MV-4-11 (cell line): ENCODE measurements at places on chromosomes 2 and 18.

GRCh38 chr18:30359521-30359920 is 683.0 kb downstream of the DSC3 start:
- peak; percentile 4 for DNase-seq

- DNase-seq, result no peak
Observed at GRCh38 chr2:105442056-105442455, 43.2 kb upstream of the FHL2 start.

DNA sequence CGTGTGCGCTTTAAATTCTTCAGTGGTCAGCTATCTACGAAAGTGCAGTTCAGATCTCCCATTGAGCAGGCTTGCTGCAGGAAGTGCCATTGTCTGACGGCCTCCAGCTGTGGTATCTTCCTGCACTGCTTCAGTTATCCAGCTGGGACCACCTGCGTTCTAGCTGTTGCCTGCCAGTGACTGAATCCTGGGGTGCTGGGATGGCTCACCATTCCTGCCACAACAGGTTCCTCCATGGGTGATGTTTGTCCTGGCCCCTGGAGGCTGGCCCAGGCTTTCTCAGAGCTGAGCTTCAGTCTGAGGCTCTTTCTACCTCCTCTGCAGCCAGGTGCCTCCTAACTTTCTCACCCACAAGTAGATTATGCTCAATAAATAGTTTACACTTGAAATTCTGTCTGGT is 498.5 kb upstream of the HS6ST1 start:
- DNase-seq, result no peak

GRCh38 chr2:99865818-99866676 is 276.3 kb downstream of the AFF3 start:
- DNase-seq, result no peak

DNA sequence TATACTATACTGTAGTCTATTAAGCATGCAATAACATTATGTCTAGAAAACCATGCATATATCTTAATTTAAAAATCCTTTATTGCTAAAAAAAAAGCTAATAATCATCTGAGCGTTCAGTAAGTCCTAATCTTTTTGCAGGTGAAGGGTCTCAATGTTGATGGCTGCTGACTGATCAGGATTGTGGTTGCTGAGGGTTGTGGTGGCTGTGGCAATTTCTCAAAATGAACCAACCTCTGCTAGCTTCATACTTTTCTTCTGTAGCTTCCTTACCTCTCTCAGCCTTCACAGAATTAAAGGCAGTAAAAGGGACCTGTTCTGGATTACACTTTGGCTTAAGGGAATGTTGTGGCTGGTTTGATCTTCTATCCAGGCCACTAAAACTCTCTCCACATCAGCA is 235.8 kb downstream of the NBAS start:
- DNase-seq, result no peak

- DNase-seq, result peak; percentile 44
Observed at GRCh38 chr2:140734992-140735391, 1395.8 kb downstream of the LRP1B start.

GRCh38 chr2:122136056-122136455 is 380.6 kb downstream of the TSN start:
- DNase-seq, result peak; percentile 9

GRCh38 chr2:203681978-203682377 is 24.5 kb upstream of the CD28 start:
- DNase-seq, result peak; percentile 30

DNA sequence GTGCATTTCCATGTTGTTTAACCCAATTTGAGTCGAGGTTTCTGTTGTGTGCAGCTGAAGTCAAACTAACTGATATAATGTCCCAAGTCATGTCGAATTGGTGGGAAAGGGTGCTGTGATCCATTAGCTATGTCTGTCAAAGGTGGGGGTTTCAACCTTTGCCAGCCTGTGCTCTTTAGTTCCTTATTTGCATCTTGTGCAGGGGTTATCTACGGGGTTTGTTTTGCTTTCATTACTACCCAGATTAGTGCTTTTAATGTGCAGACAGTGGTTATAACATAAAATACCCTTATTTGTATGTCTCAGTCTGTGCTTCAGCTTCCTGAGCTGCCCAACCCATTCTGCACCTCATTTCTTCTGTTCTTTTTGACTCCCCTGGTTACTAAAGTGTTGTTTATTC is 271.9 kb upstream of the CXCR4 start:
- DNase-seq, result no peak

DNA sequence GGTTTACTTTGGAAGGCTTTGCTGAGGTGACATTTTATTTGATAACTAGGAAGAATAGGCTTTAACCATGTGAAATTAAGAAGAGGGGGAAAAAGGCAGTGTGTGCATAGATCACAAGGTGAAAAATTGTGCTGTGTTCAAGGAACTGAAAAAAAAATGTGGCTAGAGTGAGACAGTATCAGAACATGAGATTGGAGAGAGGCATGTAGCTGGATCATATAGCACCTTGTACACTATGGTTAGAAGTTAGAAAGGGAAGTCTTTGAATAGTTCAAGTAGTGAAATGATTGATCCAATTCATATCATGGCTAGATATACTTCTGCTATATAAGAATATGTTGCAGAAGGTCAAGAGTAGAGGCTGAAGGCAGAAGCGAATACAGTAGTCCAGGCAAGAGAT is 12.3 kb upstream of the TNFRSF11A start:
- DNase-seq, result no peak

DNA sequence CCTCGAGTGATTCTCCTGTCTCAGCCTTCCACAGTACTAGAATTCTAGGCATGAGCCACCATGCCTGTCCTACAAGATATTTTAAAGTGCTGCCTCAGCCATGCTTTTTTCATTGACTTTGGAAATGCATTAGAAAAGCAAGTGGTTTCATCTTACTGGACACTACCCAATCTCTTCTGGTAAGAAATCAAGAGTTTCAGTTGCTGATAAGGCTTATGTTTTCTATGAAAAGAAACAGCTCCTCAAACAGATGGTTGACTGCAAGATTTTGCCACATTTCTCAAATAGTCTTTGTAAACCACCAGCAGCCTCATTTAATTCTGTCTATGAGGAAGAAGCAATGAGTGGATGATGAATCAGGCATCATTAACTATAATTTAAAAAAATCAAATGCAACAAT is 264.5 kb upstream of the LRP1B start:
- no peak for DNase-seq

GRCh38 chr2:40371525-40372282 is 80.2 kb downstream of the SLC8A1 start:
- no peak for DNase-seq

- DNase-seq, result no peak
Observed at GRCh38 chr2:3443506-3444084, 64.1 kb downstream of the TRAPPC12 start.

GRCh38 chr2:145546091-145546490 is 1026.2 kb upstream of the ZEB2 start:
- no peak for DNase-seq

GRCh38 chr2:48277153-48277552 is 252.8 kb upstream of the STON1 start:
- no peak for DNase-seq

- DNase-seq, result peak; percentile 80
Observed at GRCh38 chr2:101697124-101698013, at the start of gene MAP4K4. Gene MAP4K4 (plus strand): TSS chr2:101697707. CDS start chr2:101698081, 374 bp downstream.

DNA sequence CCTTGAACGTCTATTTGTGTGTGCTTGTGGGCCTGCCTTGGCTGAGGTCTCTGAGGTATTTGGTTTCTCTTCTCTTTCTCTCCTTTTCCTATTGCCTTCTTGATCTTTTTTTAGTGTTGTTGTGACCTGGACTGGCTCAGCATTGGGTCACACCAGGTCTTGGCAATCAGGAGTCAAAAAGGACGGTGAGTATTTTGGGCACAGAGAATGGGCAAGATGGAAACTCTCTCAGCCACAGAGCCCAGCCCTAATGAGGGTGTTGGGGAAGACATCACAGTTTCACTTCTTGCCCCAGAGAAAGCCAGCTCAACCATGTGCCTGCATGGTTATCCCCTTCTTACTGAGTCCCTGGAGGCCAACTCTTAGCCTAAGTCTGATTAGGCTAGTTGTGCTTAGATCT is 13.7 kb upstream of the INO80C start:
- peak; percentile 87 for DNase-seq

DNA sequence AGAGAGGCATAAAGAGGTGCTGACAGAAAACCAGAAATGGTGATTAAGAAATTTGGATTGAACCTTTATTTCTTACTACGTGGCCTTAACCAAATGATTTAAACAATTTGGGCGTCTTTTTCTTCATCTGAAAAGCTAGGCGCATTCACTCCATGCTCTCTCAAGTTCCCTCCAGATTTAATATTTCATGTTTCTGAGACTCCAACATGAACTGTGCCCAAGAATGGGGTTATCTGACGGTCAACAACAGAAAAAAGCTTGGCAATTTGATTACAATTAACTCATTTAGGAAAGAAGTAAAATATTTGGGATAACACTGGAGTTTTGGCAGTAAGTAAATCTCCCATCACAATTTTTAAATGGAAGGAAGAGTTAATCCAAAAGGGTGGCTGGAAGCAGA is 345.4 kb downstream of the ARHGAP15 start:
- no peak for DNase-seq

DNA sequence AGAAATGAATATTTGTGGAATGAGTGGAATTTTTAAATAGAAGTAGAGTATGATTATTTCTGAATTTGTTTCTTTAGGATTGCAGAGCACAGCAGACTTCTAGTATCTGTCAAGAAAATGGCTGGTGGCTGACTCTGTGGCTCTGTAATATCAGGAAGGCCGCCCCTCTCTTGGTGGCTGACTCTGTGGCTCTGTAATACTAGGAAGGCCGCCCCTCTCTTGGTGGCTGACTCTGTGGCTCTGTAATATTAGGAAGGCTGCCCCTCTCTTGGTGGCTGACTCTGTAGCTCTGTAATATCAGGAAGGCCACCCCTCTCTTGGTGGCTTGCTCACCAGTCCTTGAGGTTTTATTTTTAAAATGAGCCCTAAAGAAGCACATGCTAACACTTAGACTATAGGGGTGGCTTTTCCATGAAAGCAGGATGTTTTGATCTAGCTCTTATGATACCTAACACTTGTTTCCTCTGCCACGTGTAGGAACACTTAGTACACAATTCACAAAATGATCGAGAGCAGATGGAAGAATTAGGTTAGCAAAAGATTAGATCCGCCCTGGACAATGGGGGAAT is 85.1 kb upstream of the TTC39C start:
- no peak for DNase-seq
